ENCODE measurements at places on chromosomes 2 and 18.

- DNase-seq: no peak
Measured at GRCh38 chr2:231515603-231516002, 14.6 kb downstream of the NMUR1 start.

- no peak for DNase-seq
Measured at GRCh38 chr2:182368996-182369395, 57.8 kb downstream of the PDE1A start.

DNA sequence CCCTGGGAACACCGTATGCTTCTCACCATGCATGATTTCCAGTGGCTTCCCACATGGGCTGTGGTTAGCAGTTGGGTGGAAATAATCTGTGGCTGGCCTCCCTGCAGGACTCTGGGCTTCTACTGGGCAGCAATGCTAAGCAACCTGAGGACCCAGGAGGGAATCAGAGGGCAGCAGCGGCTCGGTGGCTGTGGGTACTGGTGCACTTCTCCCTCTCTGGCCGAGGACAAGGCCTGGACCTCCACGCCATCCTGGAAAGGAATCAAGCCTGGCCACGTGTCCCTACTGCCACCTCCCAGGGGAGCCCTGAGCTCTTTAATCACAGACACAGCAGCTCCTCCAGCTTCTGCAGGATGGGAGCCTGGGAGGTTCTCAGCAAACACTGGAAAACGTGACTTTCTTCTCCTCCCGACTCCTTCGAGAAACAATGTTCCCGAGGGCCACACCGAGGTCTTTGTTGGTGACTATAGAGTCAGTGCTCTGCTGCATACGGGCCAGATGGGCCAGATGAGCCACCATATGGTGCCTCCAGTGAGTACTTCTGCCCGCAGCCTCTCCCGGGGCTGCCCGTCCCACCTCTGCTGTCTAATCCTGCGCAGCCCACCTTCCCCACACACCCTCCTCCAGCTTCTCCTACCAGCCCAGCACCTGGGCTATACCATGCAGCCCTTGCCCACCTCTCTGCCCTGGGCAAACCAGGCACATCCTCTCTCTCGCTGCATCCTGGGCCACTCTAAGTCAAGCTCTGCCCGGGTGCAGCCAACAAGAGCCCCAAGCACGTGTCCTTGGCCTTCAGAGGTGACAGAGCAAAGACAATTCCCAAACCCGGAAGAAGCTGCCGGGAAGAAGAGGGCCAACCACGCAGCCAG lies 42.8 kb upstream of the OTOS start:
- no peak for DNase-seq

DNA sequence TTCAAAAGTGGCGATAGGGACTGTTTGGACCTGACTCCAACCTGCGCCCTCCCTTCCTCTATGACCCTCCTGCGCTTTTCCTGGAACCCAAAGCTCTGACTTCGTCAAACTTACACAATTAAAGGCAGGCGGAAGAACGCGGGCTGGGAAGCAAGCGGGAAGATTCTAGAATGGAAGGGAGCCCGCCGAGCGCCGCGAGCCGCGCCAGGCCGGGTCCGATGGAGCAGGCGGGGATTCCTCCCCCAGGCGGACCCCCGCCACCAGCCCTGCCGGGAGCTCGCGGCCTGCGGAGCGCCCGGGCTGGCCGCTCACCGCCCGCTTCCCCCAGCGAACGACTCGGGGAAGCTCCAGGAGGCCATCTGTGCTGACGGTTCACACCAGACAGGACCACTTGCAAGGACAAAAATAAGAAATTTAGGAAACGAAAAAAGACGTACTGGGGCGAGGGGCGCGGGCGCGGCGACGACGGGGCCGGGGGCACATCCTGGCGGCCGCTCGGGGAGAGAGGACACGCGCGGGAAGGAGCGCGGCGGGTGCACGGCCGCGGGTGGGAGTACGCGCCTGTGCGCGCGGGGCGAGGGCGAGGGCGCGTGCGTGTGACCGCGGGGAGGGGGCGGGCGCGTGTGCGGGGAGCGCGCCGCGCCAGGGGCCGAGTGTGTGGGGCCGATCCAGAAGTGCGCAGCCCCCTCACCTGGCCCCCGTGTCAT lies 1.1 kb upstream of the SALL3 start:
- no peak for DNase-seq

GRCh38 chr2:46530639-46531038 lies 51.3 kb downstream of the TMEM247 start:
- DNase-seq: no peak

DNA sequence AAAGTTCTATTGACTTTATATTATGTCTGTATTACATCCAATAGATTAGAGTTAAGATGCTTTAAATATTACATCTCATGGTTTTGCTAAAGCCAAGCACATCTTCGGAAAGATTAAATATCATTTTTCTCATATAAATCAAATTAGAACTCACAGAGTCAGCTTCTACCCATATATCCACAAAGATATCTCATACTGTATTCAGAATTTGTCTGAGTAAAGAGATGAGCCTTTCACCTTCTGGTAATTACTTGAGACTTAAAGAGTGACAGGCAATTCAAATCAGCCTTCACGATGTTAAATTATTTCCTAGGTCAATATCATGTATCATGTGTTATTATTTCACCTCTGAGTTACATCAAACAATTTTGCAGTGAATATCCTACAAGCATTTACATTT lies 13.0 kb downstream of the CCDC178 start:
- no peak for DNase-seq

DNA sequence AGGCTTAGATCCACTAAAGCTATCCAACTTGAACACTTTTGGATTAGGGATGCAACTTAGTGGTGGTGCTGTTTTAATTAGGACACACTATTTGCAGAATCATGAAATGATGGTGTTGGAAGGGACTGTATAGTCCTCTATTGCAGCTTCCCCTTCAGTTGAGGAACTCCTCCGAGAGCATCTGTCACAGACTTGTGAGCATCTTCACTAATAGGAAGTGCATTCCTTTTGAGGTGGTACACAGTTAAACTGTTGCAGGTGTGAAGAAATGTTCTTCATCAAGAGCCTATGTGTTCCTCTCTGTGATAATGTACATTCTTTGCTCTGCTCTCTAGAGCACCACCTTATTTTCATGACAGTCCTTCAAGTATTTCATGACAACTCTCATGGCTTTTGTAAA lies 197.4 kb downstream of the CAMKMT start:
- DNase-seq: no peak
